ENCODE measurements at places on chromosomes 11 and 22.

GRCh38 chr11:93613231-93613831, 48.2 kb upstream of the CEP295 start:
- no peak for DNase-seq

DNA sequence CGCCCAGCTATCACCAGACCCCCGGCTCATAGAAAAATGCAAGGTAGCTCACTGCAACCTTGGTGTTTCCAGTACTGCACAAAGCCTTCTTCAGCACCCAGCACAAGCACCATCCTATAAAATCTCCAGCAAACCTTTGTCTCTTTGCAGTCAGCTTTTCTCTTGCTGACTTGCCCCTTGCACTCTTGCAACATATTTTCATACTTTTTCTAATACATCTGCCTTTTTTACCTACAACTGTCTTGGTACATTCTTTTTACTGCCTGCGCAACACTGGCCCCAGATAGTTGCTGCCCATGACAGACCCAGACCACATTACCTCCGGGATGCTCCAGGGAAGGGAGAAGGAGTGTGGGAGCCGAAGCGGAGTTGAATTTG, 142.4 kb downstream of the MPPED1 start:
- no peak for DNase-seq

- DNase-seq = no peak
Observed at GRCh38 chr22:36746375-36746970, 29.4 kb downstream of the IFT27 start.

DNA sequence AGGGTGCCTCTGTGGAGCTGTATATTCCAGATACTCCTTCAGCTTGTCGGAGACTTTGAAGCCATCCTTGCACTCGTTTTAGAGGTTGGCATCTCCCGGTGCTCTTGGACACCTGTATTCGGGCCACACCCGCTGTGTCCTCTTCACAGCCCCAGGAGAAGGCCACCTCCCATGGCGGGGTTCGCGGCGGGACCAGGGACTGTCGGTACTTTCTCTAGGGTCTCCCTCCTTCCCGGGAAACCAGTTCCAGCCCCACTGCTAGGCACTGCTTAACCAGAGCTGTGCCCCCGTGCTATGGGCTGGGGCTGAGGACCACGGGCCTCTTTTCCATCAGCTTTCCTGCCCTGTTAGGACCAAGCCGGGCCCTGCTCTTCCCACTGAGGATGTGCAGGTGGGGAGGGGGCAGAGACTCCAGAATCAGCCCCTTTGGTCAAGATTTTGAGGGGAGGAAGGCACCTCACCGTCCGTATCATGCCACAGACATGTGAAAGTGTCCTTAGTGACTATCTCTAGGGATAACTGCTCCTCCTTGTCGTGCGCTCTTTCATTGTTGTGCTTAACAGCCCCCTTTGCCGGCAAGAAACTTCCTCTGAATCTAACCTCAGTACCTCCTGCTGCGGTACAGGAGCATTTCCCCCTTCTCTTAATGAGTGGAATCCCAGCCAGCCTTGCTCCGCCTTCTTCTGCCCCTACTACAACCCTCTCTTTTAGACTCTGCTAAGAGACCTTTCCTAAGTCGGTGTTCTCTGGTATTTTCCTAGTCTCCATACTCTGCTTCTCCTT, 1.2 kb upstream of the B3GAT1 start:
- DNase-seq = no peak

DNA sequence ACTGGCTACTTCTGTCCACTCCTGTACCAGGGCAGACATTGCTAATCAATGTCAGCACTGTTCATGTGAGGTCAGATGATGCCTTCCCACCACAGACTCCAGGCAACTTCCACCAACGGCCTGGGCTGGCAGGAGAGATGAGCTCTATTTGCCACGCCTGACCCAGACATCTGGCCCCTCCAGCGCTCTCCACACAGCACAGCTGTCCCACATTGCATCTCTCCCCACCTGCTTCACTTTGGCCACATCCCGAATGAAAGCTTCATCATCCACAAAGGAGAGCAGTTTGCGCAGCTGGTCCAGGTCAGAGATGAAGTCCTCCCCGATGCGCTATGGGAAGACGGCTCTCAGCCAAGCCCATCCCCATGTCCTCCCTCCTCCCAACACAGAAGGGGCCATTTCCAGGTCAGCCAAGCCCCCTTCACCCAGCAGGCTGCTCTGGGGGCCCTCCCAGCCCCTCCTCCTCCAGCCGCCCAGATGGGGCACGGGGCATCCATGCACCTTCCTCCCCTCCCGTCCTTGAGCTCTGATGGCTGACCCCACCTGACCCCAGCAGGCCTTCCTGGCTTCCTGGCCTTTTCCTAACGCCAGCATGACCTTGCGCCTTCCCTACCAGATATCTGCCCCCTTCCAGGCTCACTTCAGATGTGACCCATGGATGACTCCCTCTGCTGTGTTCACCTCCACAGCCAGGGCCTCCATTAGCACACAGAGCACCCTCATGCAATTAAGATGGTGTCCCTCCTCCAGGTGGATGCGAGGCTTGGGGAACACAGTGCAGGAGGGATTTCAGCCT, 7.4 kb downstream of the PYGM start:
- no peak for DNase-seq

DNA sequence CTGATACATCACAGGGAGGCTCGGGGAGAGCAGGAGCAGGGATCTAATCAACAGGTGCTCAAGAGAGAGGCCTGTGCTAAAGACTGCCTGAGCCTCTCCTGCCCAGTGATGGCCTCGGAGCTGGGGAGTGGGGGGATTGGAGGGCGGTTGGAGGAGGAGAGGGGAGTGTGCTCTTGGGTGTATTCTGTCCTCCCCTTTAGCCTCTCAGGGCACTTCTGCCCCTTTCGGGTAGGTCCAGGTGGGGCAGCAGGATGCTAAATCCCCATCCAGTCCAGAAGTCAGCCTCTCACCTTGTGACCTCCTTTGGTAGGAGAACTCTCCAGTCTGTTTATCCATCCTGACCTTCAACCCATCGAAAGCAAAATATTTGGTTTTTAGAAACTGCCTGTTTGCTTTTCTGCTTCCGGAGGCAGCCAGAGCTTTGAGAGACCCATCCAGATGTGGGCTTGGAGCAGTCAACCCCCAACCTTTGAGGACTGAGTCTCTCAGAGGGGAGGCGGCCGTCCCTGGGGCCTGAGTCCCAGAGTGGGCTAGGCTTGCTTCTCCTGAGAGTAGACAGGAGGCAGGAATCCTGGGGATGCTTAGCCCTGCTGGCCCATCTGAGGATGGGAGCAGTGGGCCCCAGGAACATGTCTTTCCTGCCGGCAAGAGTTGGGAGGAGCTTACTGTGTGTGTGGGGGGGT, 105.2 kb upstream of the SYT13 start:
- no peak for DNase-seq

Measured in right kidney (tissue), 9 donors.